ENCODE measurements at places on chromosomes 12 and 14.

- no peak for DNase-seq
Measured at GRCh38 chr12:68538726-68539614, 71.7 kb upstream of the RAP1B start.

- no peak for DNase-seq
Measured at GRCh38 chr12:89901906-89902642, 193.4 kb upstream of the ATP2B1 start.

DNA sequence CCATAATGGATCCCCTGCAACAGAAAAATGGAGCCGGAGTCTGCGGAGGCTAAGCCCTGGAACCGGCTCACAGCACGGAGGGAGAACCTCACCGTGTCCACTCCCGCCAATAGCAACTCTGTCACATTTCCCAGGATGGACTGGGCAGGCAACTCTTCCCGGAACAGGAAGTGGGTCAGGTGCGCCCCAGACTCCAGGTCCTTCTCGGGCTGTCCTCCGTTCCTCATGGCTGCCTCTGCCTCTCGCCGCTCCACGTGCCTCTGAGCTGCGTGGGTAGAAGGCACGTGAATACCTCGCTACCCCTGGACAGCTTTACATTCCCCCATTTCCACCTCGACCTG, 2.2 kb downstream of the CYP27B1 start:
- no peak for DNase-seq

DNA sequence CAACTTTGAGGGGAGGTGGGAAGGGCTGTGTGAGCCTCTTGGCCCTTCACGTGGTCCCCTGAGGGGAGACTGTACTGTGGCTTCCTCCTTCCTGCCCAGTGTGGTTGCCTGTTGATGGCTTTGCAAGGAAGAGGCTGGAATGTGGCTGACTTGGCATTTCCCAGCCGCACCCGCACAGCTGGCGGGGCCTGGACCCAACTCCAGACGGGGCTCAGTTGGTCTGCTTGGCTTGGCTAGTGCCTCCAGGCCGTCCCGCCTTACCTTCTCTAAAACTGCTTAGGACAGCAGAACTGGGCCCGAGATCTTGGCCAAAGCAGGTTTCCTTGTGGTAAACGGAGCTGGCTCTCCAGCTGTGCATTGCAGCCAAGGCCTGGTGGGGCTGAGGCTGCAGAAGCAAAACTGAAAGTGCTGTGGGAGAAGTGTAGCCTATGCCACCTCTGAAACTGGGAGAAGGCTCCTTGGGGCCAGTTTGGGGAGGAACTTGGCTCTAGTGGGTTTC, 139.5 kb downstream of the SMOC1 start:
- no peak for DNase-seq

DNA sequence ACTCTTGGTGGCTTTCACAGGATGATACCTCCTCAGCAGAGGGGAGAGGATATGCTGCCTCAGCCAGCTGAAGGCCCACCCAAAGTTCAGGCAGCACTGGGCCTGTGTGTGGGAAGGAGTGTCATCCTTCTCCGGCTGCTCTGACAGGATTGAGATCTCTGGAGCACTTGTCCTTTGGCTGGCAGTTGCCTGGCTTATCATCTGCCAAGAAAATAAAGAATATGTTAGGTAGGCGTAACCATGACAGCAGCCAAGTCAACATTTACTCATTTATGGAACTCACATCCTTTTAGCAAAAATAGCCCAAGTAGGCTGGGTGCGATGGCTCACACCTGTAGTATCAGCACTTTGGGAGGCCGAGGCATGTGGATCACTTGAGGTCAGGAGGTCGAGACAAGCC, 68.5 kb downstream of the PPFIBP1 start:
- DNase-seq = no peak

- DNase-seq = no peak
Measured at GRCh38 chr14:75147423-75148071, 20.7 kb upstream of the NEK9 start.

DNA sequence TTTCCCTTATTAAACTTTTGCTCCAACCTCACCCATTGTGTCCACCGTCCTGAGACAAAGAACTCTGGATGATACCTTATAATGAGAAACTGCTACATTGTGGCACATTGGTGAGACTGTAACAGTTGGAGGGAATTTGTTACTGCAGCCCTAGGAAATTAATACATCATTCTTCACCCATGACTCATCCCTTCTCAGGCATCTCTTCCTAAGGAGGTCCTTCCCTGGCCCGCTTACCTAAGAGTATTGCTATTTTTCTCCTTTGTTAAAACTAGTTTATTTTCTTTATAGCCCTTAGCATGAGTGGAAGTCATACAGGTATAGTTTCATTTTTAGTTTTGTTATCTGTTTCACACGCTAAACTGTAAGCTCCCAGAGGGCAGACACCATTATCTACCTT, 87.1 kb downstream of the TMEM260 start:
- no peak for DNase-seq

- no peak for DNase-seq
Measured at GRCh38 chr12:131828671-131829355, 620 bp downstream of the MMP17 start.

DNA sequence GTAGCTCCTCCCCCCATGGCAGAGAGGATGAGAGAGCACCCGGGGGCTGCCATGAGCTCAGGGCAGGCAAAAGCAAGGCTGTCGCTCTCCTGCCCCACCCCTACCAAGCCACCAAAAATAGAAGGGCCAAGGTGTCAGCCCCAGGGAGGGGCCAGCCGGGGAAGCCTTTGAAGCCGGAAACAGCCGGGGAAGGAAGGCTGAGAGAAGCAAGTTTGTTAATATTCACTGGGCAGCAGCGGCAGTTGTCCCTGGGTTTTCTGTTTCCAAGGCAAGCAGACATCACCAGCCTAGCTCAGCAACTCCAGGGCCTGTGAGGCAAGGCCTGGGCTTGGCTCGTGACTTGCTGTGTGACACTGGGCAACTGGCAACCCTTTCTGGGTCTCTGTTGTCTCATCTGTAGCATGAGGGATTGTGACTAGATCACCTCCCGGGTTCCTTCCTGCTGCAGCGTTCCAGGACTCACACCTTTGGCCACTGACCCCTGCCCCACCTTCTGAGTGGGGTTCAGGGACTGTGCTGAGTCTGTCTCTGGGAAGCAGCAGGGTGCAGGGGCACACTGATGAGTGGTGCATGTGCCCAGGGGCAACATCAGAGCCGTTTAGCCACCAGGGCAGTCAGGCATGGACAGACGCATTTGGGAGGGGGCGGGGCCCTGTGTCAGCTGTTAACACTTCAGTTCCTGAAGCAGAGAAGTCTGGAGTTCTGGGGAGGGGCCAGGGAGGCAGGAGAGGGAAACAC, 24.3 kb downstream of the SYNDIG1L start:
- no peak for DNase-seq

GRCh38 chr14:95507174-95507573, 9.3 kb downstream of the SYNE3 start:
- no peak for DNase-seq

GRCh38 chr12:3295646-3296408, 195.2 kb upstream of the PRMT8 start:
- no peak for DNase-seq

GRCh38 chr14:61223552-61223951, 57.6 kb downstream of the TMEM30B start:
- DNase-seq = no peak

DNA sequence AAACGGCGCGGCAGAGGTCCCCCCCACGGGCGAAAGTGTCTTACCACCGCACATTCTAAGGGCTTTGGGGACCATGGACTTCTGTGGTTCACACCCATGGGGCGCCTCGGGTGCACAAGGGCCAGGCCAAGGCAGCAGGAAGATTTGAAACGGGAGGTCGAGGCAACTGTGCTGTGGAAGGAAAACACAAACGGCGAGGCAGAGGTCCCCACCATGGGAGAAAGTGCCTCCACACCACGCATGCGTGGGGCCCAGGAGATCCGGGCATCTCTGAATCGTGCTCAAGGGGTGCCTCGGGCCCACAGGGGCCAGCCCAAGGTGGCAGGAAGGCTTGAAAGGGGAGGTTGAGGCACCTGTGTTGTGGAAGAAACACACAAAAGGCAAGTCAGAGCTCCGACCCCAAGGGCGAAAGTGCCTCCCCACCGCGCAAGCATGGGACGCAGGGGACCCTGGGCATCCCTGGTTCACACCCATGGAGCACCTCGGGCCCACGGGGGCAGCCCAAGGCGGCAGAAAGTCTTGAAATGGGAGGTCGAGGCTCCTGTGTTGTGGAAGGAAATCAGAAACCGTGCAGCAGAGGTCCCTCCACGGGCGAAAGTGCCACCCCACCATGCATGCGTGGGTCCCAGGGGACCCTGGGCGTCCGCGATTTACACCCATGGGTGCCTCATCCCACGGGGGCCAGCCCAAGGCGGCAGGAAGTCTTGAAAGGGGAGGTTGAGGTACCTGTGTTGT, 371.0 kb downstream of the ALG10 start:
- no peak for DNase-seq

DNA sequence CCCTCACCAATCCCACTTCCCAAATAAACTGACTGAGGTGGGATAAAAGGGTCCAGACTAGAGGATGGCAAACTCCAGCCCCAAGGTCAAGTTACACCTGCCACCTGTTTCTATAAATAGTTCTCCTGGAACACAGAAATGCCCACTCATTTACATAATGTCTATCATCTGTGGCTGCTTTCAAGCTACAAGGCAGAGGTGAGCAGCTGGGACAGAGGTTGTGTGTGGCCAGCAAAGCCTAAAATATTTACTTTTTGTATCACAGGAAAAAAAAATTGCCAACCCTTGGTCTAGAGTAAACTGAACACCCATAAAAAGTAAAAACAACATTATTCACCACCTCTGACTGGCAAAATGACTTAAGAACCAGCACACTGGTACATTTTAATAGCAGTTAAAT, 269.4 kb downstream of the RGS6 start:
- DNase-seq = no peak

GRCh38 chr14:53153702-53154112, 584 bp upstream of the DDHD1 start:
- no peak for DNase-seq

DNA sequence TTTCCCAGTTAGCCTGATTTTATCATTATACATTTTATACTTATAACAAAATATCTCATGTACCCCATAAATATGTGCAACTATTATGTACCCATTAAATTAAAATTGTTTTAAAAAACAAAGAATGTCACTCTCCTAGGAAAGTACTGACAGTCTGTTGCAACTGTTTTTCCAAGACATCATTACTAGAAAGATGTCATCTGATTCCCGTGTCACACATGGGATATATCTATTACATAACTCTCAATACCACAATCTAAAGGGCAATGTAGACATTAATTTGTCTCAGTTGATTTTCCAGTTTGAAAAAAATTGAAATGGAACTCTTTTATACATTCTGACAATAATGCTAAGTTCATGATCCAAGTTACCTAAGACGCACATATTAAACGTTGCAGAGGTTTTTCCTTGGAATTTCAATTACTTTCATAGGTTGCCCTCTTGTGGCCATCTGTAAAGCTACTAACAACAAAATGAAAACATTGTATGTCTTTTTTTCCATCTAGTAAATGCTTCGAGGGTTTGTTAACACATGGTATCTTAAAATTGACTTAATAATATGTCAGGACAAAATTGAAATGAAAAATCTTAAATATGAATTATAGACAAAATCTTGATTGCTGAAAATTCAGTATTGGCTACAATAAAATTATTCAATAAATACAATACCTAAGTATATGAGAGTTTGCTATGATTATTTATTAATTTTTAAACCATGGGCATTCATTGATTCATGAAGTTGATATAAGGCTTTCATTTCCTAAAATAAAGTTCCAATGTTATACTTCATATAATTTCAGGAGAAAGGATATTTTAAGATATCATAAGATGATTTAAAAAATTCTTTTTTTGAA, 131.6 kb downstream of the PPFIA2 start:
- DNase-seq = peak; percentile 17

DNA sequence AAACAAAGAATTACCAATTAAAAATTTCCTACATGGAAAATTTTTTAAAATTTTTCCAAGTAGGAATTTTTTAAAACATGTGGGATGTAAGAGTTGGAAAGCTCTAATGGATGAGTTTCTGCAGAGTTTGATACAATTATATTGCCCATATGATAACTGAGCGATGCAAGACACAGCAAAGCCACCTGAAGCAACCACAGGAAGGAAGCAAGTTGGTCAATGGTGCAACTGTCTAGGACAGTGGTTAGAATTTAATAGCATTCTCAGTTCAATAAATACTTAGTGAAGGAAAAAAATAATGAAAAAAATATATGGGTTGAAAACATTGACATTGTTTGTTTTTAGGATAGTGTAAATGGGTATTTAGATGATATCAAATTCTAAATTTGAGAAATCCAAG, 178.6 kb upstream of the GARIN2 start:
- no peak for DNase-seq

GRCh38 chr12:58309806-58310205, 368.4 kb downstream of the ATP23 start:
- DNase-seq = no peak

DNA sequence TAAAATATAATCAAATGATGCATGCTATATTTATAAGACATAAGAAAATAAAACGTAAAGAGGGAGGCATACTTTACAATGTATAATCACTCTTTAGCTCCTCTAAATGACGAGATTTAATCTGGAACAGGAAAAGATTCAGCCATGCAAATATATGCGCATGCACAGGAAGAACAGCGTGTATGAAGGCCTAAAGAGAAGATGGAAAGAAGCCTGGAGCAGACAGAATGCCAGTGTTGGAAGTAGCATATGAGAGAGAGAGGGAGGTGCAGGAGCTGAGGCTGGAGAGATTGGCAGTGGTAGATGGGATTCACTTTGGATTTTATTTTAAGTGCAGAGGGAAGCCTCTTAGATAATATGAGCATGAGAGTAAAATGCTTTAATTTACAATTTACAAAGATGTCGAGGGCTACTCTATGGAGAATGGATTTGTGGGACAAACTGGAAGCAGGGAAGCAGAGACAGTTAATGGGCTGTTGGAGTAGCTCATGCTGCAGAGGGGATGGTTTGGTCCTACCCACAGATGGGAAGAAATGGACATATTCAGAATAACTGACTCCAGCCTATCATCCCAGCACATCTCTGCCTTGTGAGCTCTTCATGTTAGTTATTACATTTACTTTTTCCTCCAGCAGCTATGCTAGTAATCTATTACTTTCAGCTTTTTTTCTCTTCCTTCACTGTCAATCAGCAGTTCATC, 411.1 kb downstream of the TMTC2 start:
- no peak for DNase-seq

DNA sequence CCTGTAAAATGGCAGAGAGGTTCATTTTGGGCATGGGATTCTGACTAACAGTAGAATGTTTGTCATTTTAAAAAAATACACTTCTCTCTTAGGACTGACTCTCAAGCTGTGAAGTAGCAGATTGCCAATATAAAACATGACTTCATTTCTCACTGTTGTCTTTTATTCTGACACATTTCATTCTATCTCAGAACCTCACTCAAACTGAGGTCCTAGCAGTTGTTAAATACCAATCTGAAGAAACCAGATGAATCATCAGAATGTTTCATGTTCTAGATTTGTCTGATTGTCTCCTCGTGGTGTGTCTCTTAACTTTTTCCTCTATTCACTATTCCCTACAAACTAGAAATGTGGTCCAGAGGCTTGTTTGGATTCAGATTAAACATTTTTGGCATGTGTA, 276.5 kb upstream of the NPAS3 start:
- no peak for DNase-seq

DNA sequence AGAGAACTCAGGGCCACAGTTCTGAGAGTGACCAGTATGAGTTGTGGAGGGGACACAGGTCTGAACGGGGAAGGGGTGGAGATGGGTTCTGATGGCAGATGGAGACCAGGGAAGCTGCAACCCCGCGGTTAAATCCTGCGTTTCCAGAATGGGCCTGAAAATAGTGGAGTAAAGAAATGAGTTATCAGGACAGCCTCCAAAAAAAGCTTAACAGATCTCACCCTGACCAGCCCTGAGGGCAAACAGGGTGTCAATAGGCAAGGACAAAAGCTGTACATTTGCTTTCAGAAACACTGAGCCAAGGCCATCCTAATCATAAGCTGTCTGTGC, 555 bp upstream of the RTN1 start:
- no peak for DNase-seq
